ENCODE measurements at places on chromosomes 12 and 14.

GRCh38 chr14:58297412-58297761 is 968 bp upstream of the ARID4A start:
- peak; percentile 18 for DNase-seq

DNA sequence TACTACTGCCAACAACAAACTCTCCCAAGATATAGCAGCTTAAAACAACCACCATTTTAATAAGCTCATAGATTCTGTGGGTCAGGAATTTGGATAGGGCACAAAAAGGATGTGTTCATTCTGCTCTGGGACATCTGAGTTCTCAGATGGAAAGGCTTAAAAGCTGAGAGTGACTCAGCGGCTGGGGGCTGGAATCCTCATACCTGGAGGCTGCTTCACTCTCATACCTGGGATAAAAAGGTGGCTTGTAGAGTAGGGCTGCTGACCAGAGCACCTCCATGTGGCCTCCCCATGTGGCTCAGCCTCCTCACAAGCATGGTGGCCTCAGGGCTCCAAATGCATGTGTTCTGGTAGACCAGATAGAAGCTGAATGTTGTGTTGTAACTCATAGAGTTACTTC is 20.2 kb upstream of the PELI2 start:
- no peak for DNase-seq

GRCh38 chr12:51997136-51997535 is 9.6 kb upstream of the TAMALIN start:
- no peak for DNase-seq

GRCh38 chr12:102993537-102993936 is 36.1 kb downstream of the ASCL1 start:
- no peak for DNase-seq

- no peak for DNase-seq
Observed at GRCh38 chr12:55637467-55637866, 775 bp downstream of the OR10P1 start.

DNA sequence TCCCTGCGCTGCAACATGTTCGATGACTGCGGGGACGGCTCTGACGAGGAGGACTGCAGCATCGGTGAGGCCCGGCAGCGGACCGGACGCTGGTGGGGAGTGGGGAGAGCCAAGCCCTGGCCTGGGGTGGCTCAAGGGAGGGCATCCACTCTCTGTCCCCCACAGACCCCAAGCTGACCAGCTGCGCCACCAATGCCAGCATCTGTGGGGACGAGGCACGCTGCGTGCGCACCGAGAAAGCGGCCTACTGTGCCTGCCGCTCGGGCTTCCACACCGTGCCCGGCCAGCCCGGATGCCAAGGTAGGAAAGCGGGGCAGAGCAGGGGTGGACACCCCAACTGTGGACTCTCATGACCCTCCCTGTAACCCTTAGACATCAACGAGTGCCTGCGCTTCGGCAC is 11.4 kb upstream of the NXPH4 start:
- no peak for DNase-seq

DNA sequence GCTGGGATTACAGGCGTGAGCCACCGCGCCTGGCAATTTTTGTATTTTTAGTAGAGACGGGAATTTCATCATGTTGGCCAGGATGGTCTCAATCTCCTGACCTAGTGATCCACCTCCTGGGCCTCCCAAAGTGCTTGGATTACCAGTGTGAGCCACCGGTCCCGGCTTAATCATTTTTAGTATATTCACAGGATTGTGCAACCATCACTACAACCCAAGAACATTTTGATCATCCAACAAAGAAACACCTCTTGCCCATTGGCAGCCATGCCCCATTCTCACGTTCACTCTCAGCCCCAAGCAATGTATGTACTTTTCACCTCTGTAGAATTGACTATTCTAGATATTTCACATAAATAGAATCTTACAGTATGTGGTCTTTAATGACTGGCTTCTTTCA is 19.9 kb downstream of the SP1 start:
- no peak for DNase-seq

GRCh38 chr12:85310456-85311076 is 30.5 kb downstream of the ALX1 start:
- no peak for DNase-seq

DNA sequence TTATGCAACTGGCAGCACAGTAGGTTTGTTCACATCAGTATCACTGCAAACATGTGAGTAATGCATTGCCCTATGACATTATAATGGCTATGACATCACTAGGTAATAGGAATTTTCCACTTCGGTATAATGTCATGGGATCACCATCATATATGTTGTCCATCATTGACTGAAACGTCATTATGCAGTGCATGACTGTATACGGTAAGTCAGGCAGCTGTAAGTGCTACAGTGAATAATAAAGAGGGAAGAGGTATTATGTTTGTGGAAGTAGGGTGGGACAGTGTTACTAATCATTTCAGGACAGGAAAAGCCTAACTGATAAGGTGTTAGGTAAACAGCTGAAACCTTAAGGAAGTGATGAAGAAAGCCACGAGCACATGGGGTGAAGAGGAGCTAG is 68.1 kb downstream of the ANO4 start:
- DNase-seq = no peak

DNA sequence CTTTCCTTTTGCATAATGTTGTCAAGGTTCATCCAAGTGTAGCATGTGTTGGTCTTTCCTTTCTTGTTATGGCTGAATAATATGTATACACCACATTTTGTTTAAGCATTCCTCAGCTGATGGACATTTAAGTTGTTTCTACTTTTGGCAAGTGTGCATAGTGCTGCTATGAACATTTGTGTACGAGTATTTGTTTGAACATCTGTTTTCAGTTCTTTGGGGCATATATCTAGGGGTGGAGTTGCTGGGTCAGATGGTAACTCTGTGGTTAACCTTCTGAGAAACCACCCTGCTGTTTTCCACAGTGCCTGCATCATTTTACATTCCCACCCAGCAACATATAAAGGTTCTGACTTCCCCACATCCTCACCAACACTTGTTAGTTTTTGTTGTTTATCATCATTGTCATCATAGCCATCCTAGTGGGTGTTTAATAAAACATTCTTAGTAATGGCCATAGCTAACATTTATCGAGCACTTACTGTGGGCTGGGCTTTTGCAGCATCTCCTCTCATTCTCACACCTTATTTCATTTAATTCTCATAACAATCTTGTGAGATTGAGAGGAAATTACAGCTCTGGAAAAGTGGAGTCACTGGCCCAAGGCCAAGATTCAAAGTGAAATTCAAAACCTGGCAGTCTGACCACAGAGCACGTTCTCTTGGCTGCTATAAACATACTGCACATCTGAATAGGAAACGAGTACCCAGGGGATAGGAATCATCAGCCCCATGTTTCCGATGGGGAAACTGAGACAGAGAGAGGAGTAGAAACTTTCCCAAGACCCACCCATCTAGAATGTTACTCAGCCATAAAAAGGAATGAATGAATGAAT is 193.6 kb downstream of the KSR2 start:
- no peak for DNase-seq

GRCh38 chr14:96802963-96803362 is 5.8 kb downstream of the VRK1 start:
- no peak for DNase-seq

Data from GM04503 (cell line).